ENCODE measurements at places on chromosomes 13 and 19. TPM values are rescaled to one million over a fixed set of nuclear protein-coding genes. Genes with fewer than 3 reads are reported as not detected.

DNA sequence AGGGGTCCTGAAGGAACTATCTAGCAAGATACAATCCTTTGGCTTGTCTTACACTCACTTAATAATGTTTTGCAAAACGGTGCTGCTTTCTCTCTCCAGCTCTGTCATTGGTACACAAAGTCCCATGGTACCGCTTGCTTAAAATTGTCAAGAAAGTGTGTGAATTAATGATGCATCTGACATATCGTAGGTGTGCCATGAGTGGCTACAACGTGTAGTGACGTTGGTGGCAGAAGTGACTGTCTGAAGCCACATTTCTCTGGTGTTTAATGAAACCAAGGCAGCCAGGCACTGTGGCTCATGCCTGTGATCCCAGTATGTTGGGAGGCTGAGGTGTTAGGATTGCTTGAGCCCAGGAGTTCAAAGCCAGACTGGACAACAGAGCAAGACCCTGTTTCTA lies 2.6 kb downstream of the HSH2D start:
- DNase-seq: no peak

DNA sequence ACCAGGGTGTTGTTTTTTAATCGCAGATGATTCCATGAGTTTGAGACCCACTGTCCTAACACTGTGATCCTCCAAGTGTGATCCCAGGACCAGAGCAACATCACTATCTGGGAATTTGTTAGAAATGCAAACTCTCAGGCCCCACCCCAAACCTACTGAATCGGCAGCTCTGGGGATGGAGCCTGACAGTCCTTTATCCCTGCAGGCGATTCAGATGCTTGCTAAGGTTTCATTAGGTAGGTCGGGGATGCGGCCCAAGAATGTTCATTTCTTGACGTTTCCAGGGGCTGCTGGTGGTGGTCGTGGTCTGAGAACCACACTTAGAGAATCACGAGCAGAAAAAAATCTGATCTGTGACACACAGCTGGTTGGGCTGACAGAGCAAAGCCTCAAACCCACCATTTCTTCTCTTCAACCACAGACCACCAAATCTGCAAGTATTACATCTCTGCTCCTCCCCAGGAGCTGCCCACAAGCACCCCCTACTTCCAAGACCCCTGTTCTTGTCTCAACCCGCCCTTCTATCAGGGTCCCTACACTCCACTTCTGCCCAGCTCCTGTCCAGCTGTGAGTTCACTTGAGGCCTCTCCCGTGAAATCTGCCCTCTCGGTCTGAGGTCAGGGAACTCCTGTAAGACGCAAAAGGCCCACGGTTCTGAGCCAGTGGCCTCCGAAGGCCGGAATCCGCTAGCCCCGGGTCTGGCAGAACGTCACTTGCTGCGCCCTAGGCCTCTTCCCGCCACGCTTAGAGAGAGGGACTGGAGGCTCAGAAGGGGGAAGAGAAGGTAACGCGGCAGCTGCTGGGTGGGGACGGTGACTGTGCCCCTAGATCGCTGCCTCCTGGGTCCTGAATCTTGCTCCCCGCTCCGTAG lies 1.1 kb upstream of the FARP1 start:
- no peak for DNase-seq

- no peak for DNase-seq
These were observed 159.6 kb upstream of the ZNF536 start for GRCh38 chr19:30212574-30212973.

DNA sequence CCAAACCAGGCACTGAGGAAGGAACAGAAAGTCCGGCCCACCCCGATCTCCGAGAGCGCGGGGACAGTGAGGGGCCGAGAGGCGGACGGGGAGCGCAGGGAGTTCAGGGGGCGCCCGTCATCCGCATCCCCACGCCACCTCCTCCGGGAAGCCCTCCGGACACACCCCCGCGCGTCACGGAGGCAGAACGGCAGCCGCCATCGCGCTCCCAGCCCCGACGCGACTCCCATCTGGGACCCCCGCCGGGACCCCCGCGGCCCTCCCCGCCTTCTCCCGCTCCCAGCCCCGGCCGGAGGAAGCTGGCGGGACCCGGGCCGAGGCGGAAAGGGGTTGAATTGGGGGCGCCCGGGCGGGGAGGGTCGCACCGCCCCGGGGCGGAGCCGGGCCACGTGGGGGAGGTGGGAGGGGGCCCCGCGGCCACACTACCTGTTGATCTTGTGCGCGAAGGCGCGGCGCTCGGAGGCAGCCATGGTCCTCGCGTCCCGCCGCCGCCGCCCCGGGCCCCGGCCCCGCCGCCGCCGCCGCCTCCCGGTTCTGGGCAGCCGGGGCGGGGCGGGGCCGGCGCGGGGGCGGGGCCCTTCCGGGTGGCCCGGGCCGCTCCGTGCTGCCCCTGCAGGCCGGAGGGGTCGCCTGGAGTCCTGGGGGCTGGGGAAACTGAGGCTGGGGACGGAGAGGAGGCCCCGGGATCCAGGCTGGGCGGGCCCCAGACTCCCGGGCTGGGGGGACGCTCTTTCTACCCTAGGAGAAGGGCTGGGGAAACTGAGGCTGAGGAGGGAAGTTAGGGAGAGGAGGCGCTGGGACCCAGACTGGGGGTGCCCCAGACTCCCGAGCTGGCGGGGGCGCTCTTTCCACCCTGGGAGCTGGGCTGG lies at the start of gene DOCK6:
Gene DOCK6, minus strand, starts transcription at position 554 of the 869 bp plus-strand sequence. Its CDS starts 84 bp downstream, at position 470.
- no peak for DNase-seq

- peak; percentile 79 for DNase-seq
These were observed 1238.9 kb downstream of the UQCRFS1 start for GRCh38 chr19:27974082-27974513.

- no peak for DNase-seq
These were observed 2218.8 kb downstream of the PCDH9 start for GRCh38 chr13:65011378-65011777.

- no peak for DNase-seq
These were observed 3.8 kb upstream of the SLC25A42 start for GRCh38 chr19:19059837-19060611.

GRCh38 chr19:48874303-48875135 lies 2.3 kb downstream of the PPP1R15A start:
- DNase-seq: peak; percentile 32

Gene CRB3
- total RNA-seq: 0.24 TPM

Gene TRPC4
- total RNA-seq: not detected

Gene CYP2A7
- total RNA-seq: not detected

Gene TPTE2
- not detected for total RNA-seq

Gene PDX1
- not detected for total RNA-seq

Gene SCGB2B2
- total RNA-seq: not detected

Gene DAND5
- not detected for total RNA-seq

Gene MEIOSIN
- 0.37 TPM for total RNA-seq

Gene HSH2D
- total RNA-seq: not detected
